RWPE1 (cell line): ENCODE measurements at places on chromosomes 3 and 15.
A peak's percentile ranks its signal among the peaks of the same experiment; 100 is the strongest.

DNA sequence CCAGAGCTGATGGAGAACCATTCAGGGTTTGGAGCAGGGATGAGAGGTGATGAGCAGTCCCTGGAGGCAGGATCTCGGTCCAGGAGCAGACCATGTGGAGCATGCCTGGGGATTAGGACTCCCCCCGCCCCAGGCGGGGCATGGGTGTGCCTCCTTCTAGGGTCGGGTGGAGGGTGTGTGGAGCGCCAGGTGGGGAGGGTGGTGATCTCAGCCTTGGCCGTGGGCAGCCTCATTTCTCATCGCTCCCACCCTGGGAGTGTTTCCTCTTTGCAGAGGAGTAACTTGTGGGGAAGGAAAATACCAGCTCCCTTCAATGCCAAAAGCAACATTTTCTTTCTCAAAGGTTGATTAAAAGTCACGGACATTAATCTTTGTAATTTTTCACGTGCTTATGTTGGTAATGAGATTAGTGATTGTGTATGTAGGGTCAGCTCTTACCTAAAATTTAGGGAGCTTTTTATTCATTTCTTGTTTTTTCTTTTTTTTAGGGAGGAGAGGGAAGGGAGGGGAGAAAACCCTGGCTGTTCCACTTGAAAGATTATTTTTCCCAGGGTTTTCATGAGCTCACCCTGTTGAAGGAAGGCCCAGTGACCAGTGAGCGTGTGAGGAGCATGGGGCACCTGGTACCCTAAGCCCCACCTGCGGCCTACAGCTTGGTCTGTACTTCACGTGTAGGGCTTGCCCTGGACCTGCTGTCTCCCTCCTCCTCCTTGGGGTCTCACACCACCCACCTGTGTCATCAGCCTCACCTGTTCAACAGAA, 11.0 kb downstream of the FBLN2 start:
- peak; percentile 5 for DNase-seq

DNA sequence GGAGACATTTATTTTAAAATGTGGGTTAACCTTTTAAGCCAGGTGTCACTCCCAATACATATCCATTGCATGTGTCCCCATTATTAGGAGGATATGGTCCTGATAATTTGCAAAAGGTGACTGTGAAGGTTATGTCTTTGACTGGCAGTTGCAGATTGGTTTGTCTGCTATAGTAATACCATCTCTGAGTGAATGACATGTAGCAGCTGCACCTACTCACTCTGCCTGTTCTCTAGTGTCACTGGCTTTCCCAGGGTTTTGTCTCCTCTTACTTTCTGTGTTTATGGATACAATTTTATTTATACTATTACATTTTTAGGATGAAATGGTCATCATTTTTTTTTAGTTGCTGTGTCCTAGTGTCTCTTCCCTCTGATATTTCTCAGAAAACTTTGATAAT, 393.2 kb downstream of the C3orf38 start:
- no peak for DNase-seq

DNA sequence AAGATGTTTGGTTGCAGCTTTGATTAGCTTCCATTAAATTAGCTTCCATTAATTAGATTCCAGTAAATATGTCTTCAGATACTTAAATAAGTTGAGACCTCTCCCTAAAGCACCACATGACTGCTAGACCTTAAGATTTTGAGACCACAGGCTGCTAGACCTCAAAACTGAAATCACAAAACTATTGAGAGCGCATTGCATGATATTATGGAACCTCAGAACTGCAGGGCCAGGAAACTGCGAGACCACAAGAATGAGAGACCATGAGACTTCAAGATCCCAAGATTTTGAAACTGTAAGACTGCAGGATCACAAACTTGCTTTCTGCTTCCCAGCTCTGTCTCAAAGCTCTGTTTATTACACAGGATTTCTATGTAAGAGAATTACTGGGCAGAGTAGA, 87.4 kb downstream of the TRIM42 start:
- no peak for DNase-seq

DNA sequence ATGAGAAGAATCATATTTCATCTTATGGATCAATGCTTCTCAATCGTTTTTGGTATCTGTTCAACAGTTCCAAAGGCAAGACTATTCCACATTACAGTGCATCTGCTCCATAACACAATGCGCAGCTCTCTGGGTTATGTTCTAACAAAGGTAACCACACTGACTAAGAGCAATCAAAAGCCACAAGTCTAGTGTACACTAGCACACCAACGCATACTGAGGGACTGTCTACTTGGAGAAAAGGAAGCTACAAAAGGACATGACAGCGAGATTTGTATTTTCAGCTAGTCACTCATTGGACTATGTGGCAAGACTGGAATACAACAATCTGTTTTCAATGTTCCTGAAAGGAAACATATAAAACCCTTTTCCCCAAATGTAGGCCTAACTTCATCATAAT, 35.8 kb downstream of the SETD2 start:
- DNase-seq, result no peak

GRCh38 chr3:73520931-73521461, 103.7 kb downstream of the PDZRN3 start:
- DNase-seq, result no peak

DNA sequence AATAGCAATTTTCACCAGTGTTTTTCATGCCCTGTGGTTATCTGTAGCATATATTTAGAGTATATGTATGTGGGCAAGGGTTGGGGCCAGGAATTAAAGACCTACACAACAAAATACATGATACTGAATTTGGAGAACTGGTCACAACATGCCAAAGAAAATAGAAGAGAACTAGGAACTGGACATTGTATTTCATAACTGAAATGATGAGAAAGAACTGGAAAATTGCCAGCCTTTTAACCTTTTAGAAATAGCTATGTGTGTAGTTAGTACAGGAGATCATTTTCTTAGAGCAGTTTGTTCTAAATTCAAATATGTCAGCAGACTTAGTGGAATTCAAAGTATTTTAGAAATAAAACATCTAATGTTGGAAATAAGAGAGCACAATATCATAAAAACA, 227.1 kb upstream of the CGNL1 start:
- DNase-seq, result no peak

- DNase-seq, result no peak
Measured at GRCh38 chr15:38796589-38796988, 232.0 kb upstream of the RASGRP1 start.

GRCh38 chr15:63065262-63066221, 23.0 kb downstream of the TPM1 start:
- DNase-seq, result no peak

GRCh38 chr3:195221876-195222617, 48.9 kb downstream of the XXYLT1 start:
- no peak for DNase-seq

DNA sequence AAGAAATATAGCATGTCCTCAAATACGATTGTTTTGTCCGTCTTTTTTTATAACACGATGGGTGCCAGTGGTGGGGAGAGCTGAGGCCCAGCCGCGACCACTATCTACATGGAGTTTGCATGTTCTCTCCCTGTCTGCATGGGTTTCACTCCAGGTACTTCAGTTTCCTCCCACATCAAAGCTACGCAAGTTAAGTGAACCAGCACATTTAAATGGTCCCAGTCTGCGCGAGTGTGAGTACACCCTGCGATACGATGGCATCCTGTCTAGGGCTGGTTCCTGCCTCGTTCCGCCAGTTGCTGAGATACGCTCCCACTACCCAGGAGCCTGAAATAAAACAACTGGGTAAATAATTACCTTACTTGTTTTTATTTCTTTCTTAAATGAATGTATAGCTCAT, 40.6 kb downstream of the ATP13A3 start:
- DNase-seq, result no peak

GRCh38 chr3:133547432-133548041, 25.9 kb upstream of the CDV3 start:
- DNase-seq, result no peak
